Stimulated activated CD4-positive, alpha-beta T cell treated with anti-CD3 and anti-CD28 coated beads, TNF-alpha, amount 100 ng/mL, for 1 hour (primary cell): ENCODE measurements at places on chromosomes 12 and 14.

GRCh38 chr14:103512701-103513611 is 9.7 kb downstream of the CKB start:
- DNase-seq, result no peak

DNA sequence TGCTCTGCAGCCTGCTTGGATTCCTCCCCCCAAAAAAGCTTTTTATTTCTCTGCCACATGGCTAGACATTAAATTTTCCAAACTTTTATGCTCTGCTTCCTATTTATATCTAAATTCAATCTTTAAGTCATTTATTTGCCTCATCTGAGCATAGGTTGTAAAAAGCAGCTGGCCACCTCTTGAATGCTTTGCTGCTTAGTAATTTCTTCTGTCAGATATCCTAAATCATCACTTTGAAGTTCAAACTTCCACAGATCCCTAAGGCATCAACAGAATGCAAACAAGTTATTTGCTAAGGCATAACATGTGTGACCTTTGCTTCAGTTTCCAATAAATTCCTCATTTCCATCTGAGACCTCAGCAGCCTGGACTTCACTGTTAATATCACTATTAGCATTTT is 209.6 kb downstream of the FSCB start:
- no peak for DNase-seq

- DNase-seq, result no peak
These were observed 183.7 kb downstream of the TMTC3 start for GRCh38 chr12:88325816-88326189.

DNA sequence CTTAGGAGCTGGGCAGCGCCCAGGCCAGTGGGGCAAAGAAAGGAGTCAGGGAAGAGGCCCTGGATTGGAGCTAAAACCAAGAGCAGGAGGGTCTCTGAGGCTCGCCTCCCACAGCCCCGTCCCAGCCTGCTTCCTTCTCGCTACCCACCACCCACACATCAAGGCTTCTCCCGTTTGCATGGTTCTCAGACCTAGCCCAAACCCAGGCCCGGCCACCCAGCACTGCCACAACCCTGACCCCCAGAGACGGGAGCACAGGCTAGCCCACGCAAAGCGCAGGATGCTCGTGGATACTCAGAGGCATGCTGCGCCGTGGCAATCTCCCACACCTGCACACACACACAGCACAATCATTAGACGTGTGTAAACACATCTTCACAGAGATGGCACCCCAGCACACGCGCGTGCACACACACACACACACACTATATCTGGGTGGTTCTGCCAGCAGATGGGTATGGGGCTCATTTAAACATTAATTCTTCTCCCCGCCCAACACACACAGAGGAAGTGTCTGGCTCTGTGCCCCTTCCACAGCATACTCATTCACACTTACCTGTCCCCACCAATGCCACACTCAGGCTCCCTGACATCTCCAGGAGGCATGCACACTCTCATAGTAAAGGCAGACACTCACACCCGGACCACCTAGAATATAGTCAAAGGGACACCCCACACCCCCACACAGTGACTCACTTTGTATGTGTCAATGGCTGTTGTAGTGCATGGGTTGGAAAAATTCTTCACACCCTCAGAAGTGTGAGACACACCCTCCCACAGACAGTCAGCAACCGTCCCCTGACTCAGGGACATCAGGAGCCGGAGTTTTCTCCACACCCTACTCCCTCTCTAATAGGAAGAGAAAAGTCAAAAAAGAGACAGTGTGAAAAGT is 1.1 kb downstream of the CARMIL3 start:
- no peak for DNase-seq

GRCh38 chr14:39548358-39548757 is 116.1 kb upstream of the FBXO33 start:
- no peak for DNase-seq

DNA sequence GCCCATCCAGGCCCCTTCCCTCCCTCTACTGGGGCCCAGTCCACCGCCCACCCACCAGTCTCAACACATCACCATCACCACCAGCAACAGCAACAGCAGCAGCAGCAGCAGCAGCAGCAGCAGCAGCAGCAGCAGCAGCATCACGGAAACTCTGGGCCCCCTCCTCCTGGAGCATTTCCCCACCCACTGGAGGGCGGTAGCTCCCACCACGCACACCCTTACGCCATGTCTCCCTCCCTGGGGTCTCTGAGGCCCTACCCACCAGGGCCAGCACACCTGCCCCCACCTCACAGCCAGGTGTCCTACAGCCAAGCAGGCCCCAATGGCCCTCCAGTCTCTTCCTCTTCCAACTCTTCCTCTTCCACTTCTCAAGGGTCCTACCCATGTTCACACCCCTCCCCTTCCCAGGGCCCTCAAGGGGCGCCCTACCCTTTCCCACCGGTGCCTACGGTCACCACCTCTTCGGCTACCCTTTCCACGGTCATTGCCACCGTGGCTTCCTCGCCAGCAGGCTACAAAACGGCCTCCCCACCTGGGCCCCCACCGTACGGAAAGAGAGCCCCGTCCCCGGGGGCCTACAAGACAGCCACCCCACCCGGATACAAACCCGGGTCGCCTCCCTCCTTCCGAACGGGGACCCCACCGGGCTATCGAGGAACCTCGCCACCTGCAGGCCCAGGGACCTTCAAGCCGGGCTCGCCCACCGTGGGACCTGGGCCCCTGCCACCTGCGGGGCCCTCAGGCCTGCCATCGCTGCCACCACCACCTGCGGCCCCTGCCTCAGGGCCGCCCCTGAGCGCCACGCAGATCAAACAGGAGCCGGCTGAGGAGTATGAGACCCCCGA is 6.8 kb upstream of the RNU7-1 start:
- DNase-seq, result no peak

GRCh38 chr14:23432946-23433345 is 2.5 kb downstream of the MYH7 start:
- DNase-seq, result no peak

DNA sequence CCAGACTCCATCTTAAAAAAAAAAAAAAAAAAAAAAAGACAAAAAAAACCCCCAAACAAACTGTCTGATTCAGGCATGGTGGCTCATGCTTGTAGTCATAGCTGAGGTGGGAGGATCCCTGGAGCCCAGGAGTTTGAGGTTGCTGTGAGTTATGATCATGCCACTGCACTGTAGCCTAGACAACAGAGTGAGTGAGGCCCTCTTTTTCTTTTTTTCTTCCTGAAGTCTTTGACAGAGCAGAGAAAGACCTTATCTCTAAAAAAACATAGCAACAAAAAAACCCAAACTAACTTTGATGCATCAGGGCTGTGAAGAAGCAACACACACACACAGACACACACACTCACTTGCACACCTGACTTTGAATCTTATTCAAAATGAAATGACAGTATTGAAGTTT is 7.7 kb upstream of the AMN1 start:
- peak; percentile 45 for DNase-seq

DNA sequence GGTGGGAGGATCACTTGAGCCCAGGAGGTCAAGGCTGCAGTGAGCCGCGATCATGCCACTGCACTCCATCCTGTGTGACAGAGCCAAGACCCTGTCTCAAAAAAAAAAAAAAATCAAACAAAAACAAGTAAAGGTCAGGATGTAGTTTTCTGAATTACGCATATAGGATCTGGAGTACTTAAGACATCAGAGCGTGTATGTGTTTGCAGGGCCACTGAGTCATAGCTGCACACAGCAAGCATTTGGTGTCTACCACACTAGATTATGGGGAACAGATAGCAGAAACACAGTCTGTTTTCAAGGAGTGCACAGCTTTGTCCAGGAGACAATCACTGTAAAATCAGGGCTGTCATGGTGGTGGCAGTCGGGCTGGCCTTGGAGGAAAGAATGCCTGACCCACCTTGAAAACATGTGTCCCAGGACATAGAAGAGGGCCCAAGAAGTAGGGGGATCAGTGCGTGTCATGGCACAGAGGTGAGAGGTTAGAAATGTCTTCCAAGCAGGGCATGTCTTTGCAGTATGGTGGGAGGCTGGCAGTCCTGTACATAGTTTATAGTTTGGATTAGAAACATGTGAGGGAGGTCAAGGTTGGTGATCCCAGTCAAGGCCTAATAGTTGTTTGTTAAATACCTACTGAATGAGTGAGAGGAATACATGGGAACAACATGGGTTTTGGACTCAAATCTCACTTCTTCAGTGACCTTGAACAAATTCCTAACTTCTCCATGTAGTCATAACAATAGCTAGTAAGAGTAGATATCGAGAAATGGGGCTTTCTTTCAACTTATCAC is 23.6 kb upstream of the C12orf71 start:
- no peak for DNase-seq

DNA sequence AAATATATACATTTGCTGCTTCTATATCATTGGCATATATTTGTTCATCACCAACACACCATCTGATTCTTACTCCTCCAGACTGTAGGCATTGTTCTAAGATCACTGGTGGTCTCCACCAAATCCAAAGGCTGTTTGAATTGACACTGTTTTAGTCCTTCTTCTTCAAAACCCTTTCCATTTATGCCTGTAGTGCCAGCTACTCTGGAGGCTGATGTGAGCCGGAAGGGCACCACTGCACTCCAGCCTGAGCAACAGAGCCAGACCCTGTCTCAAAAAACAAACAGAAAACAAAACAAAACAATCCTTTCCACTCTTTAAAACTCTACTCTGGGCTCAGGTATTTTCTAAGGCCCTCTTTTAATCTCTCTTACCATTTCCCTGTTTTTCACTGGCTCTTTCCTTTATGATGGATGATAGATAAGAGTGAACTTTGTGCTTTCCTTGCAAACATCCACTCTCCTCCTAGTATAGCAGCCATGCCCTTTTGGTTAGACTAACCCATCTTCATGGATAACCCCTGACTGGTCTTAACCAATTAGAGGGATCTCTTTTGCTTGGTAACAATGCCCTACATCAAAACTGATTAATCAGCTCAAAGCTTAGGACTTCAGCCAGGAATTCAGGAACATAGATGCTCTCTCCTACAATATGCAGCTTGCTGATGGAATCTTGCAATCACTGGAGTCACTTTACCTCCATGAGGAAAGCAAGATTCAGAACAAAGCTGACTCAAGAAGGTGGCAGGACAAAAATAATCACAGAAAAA is 24.9 kb downstream of the SPTSSA start:
- no peak for DNase-seq

DNA sequence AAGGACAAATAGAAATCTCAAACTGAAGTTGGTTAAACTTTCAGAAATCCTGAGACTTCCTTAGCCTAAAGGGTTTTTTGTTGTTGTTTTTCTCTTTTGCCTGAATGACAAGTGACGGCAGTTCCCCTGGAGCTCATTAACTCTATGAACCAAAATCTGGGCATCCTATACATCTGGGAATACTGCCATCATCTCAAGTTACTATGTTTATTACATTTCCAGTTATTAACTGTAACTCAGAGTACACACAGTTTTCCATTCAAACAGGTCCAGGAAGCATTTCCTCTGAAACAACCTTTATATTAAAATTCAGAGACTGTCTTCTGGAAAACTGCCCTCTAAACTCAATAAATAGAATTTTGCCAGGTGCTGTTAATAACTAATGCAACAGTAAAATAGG is 55.6 kb upstream of the CDKL1 start:
- no peak for DNase-seq

DNA sequence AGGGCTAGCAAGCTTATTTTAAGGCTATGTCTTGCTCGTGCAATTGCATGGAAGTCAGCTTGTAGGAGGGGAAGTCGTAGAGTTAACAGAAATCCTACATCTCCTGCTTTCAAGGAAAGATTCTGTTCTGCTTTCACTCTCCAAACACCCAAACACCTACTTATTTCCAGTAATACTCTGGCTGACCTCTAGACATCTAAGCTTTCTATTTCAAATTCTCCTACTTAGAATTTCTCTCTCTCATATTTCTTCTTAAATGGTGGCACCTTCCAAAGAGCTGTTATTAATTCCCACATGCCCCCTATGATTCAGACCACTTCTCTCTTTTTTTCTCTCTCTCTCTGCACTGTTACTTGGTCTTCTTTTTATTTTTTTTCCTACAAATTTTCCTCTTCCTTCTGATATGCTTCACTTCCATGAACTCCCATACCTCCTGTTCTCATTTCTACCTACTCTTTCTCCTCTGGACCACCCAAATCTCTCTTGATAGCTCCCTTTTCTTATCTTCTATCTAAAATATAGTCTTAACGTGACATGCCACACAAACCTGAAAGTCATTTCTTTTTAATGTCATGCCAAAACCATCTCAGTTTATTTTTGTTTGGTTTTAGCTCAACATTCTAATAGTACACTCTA is 90.8 kb downstream of the RPS6KA5 start:
- DNase-seq, result no peak

GRCh38 chr14:39621223-39621622 is 189.0 kb upstream of the FBXO33 start:
- no peak for DNase-seq

DNA sequence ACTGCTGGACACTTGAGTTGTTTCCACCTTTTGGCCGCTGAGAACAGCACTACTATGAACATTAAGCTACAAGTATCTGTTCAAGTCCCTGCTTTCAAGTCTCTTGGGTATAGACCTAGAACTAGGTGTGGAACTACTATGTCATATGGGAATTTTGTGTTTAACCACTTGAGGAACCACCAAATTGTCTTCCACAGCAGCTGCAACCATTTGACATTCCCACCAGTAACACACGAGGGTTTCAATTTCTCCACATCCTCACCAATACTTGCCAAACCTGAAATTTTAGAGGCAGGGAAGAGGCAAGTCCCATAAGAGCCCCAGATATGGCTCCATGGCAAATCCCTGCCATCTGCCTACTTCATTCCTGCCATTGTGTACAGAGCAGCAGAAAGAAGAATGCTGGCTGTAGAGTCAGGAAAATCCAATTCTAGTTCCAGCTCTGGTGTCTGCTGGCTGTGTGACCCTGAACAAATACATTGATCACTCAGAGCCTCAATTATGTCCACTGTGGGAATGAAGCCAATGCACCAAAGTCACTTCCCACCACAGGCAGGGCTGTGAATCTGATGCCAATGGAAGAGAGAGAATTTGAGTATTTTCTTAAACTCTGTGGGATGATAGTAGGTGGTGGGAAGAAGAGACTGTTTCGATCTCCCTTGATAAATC is 17.8 kb downstream of the PITPNM2 start:
- no peak for DNase-seq

- DNase-seq, result peak; percentile 18
These were observed at the start of gene JDP2 for GRCh38 chr14:75427482-75428229. Gene JDP2, plus strand, starts transcription at chr14:75428022. Its CDS starts 9,899 bp downstream, at chr14:75437921.
